ENCODE measurements at places on chromosomes 4 and X. TPM values are rescaled to one million over a fixed set of nuclear protein-coding genes. Genes with fewer than 3 reads are reported as not detected.

DNA sequence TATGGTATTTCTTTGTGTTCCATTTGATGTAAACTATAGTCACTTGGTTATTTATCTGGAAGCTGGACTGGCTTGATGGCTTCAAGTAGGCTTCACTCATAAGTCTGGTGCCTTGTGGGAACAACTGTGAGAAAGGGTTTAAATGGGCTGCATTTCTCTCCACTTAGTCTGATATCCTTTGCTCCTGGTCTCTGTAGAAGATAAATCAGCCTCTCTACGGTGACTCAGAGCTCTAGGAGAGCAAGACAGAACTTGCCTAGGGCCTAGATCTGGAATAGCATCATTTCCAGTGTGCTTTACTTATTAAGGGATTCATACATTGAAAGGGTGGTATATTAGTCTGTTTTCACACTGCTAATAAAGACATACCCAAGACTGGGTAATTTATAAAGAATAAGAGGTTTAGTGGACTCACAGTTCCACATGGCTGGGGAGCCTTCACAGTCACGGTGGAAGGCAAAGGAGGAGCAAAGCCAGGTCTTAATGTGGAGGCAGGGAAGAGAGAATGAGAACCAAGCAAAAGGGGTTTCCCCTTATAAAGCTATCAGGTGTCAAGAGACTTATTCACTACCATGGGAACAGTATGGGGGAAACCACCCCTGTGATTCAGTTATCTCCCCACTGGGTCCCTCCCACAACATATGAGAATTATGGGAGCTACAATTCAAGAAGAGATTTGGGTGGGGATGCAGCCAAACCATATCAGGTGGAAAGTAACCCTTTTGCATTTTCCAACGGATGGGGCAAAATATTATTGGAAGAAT lies 1746.4 kb upstream of the PCDH7 start:
- DNase-seq: no peak

The SLC6A14 gene
- not detected for total RNA-seq

- no peak for DNase-seq
Measured at GRCh38 chr4:26377328-26378311, 56.8 kb downstream of the RBPJ start.

The CSAG2 gene
- total RNA-seq: 0.35 TPM

DNA sequence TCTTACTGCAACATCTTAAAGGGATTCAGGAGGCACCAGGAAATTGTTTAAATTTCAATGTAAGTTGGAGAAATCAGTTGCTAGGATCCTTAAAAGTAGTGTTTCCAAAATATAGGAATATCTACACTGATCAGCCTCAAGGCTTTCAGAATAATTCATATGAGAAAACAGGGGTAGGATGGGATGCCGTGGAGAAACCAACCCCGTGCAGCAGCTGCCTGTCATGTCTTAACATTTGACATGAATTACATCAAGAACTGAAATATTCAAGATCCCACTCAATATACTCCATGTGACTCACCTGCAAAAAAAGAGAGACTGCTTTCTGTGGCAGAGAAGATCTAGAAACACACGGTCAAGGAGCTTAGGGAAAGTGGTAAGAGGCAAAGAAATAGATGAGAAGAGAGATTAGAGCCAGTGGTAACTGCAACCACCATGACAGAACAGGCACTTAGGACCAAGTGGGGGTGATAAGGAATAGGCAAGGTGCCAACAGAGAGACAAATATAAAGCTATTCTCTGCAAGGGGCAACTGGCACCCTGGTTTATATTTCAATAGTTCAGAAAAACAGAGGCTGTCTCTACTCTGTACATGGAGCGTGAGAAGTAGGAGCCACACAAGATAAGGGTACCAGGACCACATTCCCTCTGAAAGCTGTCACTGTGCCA lies 64.0 kb downstream of the SLC39A8 start:
- DNase-seq: no peak

The DCAF8L2 gene
- not detected for total RNA-seq

The TMEM271 gene
- total RNA-seq: not detected

DNA sequence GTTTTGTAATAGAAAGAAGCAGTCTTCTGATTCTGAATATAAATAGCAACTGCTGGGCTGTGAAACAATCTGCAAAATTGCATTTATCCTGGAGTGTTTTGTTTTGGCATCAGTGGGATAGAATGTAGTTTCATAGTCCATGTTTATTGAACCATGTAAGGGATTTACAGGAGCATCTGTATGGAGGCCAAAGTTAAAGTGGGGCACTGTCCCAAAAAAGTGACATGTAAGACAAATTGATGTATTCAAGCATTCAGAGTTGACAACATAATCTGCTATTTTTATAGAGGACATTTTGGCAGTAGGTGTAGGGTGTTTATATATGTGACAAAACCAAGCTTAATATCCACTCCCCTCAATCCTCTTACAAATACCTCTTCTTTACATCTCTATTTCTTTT lies 200.5 kb upstream of the ANK2 start:
- no peak for DNase-seq

DNA sequence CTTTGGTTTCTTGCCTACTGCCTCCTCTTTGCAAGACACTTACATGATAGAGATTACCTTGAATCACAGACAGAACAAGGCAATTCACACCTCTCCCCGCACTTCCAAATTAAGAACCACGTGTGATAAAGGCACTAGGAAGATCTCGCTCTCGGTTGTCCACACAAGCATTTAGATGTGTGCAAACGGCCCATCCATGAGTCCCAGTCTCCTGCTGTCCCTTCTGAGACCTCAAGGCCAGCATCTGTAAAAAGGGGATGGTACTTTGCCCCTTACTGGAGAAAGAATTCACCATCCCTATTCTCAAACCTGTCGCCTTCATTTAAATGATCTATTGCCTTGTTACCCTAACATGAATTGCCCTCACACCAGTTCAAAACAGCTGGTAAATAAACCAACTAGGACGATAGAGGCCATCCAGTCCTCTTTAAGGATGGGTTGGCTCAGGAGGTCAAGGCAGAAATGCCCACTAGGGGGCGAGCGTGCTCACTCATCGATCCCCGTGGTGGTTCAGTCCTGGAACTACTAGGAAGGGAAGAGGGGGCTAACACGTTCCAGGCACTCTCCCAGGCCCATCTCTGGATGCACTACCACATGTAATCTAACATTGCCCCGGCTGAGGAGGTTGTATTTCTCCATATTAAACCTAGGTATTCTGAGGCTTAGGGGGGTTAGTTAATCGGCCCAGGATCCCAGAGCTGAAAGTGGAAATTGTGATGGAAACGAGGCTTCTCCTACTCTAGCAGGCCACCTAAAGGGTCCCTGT lies 95.8 kb downstream of the DHX15 start:
- DNase-seq: peak; percentile 68

Data from activated CD4-positive, alpha-beta T cell treated with anti-CD3 and anti-CD28 coated beads, Interleukin-2, amount 10 ng/mL, durations not matched to agents 7 days and 5 days (primary cell).